ENCODE measurements at places on chromosomes 3 and 15.

DNA sequence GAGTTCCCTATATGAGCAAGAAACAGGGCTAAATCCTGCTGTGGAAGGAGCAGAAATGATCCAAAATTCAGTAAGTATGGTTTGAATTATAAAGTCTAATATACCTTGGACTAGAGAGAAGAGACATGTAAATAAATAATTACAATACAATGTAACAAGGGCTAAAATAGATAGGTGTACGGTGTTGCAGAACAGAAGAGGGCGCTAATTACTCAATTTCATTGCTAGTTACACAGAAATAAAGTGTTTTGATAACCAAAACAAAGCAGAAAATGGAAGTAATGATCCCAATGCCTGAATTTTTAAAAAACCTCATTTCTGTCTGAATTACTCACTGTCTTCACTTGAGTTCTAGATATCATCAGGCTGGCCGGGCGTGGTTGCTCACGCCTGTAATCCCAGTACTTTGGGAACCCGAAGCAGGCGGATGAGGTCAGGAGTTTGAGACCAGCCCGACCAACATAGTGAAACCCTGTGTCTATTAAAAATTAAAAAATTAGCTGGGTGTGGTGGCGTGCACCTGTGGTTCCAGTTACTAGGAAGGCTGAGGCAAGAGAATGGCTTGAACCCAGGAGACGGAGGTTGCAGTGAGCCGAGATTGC lies 8.3 kb upstream of the PLCH1 start:
- DNase-seq, result peak; percentile 32

GRCh38 chr15:96693990-96694517 lies 363.6 kb downstream of the NR2F2 start:
- no peak for DNase-seq

- no peak for DNase-seq
Observed at GRCh38 chr15:58889363-58889762, 44.1 kb downstream of the SLTM start.

DNA sequence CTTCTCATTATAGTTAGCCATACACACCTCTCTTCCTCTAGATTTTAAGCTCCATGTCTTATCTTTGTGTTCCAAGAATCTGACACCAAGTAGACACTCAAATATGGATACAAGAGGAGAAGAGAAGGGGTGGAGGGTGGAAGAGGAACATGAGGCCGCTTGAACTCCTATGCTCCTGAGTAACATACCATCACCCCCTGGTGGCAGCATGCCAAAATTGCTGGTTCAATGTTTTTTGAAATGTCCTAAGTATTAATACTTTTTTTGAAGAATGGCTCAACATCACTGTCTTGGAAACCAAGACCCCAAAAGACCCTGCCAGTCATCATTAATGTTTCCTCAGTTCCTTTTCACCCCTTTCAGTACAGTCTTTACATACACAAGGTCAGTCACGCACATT lies 71.8 kb upstream of the HACD2 start:
- DNase-seq, result no peak

GRCh38 chr15:84715441-84716035 lies 401 bp downstream of the SEC11A start:
- no peak for DNase-seq

DNA sequence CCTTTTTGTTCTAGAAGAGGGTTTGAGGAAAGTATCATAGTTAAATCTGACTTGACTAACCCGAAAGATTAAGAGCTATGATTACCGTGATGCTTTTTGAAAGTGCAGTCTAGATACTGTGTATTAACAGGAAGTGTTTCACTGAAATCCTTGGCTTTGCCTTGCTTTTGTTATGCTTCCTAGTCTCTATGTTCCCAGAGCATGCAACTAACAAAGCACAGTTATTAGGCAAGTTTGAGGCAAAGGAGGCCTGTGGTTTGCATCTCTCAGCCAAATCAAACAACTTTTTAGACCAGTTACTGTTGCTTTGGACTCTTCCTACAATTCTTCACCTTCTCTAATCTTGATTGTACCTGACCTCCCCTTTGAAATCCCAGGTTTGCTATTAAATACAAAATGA lies 3.9 kb downstream of the LXN start:
- DNase-seq, result no peak

DNA sequence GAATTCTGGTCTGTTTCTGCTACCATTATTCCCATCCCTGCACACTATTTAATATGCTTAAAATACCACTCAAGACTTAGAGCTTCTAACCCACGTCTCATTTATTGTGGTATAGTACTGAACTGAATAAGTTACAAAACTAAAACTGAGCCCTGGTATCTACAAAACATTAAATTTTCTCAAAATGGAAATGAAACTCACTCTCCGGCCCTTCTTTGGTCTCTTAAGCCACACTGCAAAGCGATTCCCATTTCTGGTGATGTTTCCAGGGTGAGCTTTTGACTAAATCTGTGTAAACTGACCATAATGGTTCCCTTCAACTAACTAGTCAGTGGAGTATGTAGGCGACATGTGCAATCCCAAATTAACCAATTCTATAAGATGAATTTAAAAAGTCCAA lies 18.6 kb downstream of the KPNA4 start:
- no peak for DNase-seq

GRCh38 chr15:44028349-44028748 lies 166.7 kb downstream of the FRMD5 start:
- no peak for DNase-seq

DNA sequence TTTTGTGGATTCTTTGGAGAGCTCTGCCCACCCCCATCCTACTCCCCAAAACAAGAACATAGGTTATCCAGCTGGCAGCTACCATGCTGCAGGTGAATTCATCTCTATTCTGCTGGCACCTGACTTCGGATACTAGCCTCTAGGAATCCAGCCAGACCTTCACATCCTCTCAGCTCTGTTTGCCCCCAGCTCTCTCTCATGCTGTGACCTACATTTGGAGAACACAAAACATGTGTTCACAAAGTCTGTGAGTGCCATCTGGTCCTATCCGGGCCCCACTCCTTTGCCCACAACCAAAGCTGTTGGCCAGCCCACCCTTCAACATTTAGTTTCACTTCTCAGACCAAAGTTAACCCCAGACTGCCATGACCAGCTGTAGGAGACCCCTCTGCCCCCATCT lies 89.4 kb upstream of the C3orf80 start:
- no peak for DNase-seq

DNA sequence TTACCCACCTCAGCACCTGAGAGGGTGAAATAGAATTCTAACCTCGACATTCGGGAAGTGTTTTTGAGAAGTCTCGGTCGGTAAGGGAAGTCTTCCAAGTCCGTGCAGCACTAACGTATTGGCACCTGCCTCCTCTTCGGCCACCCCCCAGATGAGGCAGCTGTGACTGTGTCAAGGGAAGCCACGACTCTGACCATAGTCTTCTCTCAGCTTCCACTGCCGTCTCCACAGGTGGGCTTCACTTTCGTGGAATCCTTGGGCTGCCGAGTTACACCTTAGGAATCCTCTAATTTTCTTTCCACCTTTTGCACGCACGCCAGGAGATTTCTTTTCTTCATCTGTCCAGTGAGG lies 775 bp downstream of the CCNDBP1 start:
- no peak for DNase-seq

GRCh38 chr3:146948186-146948585 lies 343.0 kb upstream of the PLSCR5 start:
- no peak for DNase-seq

- no peak for DNase-seq
Observed at GRCh38 chr3:54047568-54047967, 74.8 kb upstream of the CACNA2D3 start.

DNA sequence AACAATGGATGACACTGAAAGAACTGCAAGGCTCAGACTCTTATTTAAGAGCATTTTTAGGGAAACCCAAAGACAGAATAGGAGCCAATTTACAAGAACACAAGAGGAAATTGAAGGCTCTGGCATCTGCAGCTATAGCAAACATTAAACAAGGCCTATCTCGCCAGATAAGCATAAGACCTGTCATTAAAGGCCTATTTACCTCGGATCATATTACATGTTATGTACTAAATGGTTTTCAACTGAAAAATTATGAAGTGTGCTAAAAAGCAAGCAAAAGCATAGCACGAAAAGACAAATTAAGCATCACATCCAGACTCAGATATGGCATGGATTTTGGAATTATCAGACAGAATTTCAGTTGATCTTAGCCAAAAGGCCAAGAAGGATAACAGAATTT lies 617.1 kb downstream of the SQOR start:
- DNase-seq, result no peak

DNA sequence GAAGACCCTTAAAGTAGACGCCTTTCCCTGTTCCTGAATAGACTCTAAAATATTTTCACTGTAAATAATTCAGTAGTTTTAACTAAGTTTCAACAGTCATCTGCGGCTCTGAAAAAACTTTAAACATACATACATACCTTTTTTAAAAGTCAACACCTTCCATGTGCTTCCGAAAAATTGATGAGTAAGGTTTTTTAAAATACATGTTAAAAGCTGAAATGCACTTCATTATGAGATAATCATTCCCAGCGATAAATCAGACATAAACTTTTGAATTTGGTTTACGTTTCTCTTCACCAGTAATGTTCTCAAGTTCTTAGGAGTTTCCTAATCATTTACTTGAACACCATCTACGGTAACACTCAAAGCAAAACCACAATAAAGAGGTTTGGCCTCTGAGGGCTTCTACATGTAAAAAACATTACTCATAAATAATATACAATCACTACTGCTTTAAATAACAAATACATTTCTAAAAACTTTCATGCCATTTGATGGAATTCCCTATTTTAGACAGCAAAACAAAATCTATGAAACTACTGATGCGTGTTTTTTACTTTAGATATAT lies 403.5 kb downstream of the SHQ1 start:
- DNase-seq, result peak; percentile 16

- DNase-seq, result no peak
Observed at GRCh38 chr3:142645236-142645793, 49.1 kb downstream of the PLS1 start.

Measured in T-helper 1 cell (primary cell).